NCI-H1417 treated with DMSO at 0.1 percent for 48 hours (cell line): ENCODE measurements at places on chromosomes 11 and 22.

DNA sequence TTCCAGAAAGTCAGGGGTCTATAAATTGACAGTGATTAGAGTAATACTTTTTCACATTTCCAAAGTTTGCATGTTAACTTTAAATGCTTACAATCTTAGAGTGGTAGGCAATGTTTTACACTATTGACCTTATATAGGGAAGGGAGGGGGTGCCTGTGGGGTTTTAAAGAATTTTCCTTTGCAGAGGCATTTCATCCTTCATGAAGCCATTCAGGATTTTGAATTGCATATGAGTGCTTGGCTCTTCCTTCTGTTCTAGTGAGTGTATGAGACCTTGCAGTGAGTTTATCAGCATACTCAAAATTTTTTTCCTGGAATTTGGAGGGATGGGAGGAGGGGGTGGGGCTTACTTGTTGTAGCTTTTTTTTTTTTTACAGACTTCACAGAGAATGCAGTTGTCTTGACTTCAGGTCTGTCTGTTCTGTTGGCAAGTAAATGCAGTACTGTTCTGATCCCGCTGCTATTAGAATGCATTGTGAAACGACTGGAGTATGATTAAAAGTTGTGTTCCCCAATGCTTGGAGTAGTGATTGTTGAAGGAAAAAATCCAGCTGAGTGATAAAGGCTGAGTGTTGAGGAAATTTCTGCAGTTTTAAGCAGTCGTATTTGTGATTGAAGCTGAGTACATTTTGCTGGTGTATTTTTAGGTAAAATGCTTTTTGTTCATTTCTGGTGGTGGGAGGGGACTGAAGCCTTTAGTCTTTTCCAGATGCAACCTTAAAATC, 5.3 kb downstream of the MALAT1 start:
- no peak for DNase-seq

GRCh38 chr11:57349491-57350274, 11.5 kb downstream of the P2RX3 start:
- no peak for DNase-seq

DNA sequence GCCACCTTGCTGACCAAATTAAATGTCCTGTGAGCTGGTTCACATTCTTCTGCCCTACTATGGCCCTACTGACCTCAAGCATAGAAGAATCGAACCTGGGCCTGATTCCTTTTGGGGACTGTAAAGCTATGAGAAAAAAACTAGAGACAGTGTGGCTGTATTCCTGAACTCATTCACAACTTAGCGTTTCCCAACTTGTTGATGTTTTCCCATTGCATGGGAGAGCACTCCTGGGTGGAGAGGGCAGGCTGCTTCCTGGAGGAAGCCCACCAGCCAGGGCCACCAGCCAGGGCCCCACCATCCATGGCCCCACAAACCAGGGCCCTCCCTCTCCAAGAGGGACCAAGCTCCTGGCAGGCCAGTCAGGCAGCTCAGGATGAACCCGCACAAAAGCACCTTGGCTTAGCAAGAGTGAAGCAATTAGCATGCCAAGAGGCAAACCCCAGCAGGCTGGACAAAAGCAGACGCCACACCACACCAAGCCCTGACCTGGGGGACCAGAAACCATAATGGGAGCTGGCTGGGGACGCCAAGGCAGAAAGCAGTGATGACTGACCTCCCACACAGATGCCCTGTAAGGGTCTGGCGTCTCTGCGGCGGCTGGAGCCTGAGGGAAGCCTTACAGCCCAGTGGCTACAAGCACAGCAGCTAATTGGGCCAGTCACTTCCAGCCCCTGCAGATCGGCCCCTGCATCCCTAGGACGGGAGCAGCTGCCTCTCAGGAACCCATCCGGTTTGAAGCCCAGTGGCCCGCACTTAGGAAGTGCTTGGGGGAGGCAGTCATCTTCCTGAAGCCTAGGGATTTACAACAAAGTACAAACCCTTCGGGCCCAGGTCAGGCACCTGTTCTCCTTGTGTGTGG, 2.1 kb downstream of the CERK start:
- no peak for DNase-seq

DNA sequence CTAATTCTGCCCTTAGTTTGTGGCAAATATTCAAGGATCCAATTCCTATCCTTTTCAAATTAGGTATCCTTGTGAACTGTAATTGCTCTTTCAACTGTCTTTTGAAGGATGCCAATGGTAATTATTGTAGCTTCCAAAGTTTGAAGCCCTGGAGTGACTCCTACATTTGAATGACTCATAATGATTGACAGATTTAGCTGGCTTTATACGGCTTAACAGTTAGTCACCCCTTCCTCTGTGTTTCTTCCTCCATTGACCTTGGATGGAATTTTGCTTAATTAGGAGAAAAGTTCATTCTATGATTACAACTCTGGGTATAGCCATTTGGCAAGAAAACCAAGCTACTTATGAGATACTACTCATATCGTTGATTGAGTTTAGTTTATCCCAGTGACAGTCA, 639.3 kb upstream of the KIRREL3 start:
- DNase-seq, result no peak

DNA sequence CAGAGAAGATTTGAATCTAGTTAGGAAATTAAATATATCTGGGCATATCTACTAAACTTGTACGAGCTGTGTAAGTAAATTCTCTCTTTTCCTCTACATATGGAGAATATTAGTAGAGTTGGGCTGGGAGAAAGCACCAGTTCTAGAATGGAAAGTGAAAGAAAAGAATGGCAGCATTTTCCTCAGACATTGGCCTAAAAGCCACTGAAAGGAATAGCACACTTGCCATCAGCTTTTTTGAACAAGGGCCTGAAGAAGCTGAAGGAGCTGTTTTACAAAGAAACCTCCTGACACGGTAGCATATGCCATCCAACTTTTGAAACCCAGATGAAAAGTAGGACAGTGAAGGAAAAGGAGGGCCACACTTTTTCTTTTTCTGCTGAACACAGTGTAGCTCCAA, 1563.7 kb upstream of the TENM4 start:
- no peak for DNase-seq

GRCh38 chr22:26623984-26624383, 2.2 kb downstream of the CRYBA4 start:
- no peak for DNase-seq

GRCh38 chr11:32796425-32796824, 2.0 kb upstream of the CCDC73 start:
- DNase-seq, result no peak

- no peak for DNase-seq
These were observed 26.6 kb upstream of the IL10RA start for GRCh38 chr11:117959438-117960149.

GRCh38 chr22:20922141-20922751, 5.0 kb downstream of the CRKL start:
- DNase-seq, result no peak

DNA sequence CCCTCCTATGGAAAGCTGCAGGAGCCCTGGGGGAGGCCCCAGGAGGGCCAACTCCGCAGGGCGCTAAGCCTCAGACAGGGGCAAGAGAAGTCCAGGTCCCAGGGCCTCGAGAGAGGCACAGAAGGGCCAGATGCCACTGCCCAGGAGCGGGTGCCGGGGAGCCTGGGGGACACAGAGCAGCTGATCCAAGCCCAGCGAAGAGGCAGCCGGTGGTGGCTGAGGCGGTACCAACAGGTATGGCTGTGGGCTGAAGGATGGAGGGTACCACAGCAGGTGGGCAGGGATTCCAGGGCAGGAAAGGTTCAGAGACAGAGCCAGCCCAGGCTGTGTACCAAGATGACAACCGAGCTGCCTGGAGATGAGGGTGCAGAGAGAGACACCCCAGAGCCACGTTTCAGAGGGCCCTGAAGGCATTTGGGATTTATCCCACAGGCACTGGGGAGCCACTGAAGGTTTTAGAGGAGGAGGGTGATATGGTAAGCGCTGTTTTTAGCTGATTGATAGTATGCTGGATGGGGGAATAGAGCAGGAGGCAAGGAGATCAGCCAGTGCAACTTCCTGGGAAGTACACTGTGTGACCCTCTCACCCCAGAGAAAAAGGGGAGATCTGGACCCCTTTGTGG, 412 bp downstream of the C11orf86 start:
- no peak for DNase-seq

DNA sequence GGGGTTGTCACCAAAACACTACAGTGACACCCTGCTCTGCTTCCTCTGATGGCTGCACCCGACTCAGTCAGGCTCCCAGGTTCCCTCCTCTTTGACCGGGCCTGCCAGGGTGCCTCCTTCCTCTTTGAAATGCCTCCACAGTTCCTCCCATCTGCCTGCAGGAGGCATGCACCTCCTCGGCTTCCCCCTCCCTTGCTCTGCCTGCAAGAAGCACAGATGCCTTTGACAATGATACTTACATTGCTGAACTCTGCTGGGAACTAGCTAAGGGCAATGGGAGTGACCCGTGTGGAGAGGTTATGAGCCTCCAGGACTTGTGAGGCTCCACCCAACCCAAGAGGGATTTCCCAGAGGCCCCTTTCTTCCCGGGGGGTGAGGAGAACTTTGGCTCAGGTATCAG, 674.1 kb downstream of the OPCML start:
- DNase-seq, result no peak

DNA sequence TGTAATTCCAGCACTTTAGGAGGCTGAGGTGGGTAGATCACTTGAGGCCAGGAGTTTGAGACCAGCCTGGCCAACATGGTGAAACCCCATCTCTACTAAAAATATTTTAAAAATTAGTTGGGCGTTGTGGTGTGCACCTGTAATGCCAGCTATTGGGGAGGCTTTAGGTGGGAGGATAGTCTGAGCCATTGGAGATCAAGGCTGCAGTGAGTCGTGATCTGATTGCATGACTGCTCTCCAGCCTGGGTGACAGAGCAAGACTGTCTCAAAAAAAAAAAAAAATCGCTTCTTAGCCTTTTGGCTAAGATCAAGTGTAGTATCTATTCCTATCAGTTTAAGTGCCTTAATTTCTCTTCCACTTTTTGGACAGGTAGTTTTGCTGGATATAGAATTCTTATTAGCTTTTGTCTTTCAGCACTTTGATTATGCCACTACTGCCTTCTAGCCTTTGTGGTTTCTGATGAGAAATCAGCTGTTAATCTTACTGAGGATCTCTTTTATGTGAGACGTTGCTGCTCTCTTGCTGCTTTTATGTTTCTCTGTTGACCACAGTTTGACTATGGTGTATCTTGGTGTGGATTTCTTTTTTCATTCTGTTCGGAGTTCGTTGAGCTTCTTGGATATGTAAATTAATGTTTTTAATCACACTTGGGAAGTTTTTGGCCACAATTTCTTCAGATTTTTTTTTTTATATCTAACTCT, 24.7 kb downstream of the CHEK1 start:
- no peak for DNase-seq

DNA sequence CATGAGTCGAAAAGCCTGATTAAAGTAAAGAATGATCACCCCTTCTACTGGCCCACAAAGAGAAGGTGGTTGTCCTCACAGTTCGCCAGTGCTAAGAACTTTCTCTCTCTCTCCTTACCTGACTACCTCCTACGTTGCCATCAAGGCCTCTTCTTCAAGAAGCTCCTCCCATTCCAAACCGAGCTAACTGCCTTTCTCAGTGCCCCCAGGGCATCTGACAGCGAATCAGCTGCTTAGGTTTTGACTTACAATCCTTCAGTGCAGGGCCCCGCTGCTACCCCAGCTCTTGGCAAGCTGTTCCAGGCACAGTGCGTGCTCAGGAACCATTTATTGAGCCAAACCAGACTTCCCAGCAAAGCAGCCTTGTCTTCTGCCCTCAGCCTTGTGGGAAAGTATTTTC, 5.8 kb downstream of the VSTM5 start:
- DNase-seq, result no peak
